ENCODE measurements at places on chromosomes 6 and 20.

- peak; percentile 17 for DNase-seq
Observed at GRCh38 chr6:161418463-161418945, 144.6 kb upstream of the AGPAT4 start.

GRCh38 chr20:3577366-3577765 is 85.8 kb downstream of the GFRA4 start:
- DNase-seq, result no peak

- no peak for DNase-seq
Observed at GRCh38 chr6:133179481-133179880, 61.7 kb upstream of the EYA4 start.

- DNase-seq, result no peak
Observed at GRCh38 chr6:168905451-168906090, 348.1 kb downstream of the THBS2 start.

- DNase-seq, result no peak
Observed at GRCh38 chr6:42889815-42890214, 10.4 kb downstream of the RPL7L1 start.

GRCh38 chr6:106117579-106117978 is 31.4 kb downstream of the PRDM1 start:
- no peak for DNase-seq

DNA sequence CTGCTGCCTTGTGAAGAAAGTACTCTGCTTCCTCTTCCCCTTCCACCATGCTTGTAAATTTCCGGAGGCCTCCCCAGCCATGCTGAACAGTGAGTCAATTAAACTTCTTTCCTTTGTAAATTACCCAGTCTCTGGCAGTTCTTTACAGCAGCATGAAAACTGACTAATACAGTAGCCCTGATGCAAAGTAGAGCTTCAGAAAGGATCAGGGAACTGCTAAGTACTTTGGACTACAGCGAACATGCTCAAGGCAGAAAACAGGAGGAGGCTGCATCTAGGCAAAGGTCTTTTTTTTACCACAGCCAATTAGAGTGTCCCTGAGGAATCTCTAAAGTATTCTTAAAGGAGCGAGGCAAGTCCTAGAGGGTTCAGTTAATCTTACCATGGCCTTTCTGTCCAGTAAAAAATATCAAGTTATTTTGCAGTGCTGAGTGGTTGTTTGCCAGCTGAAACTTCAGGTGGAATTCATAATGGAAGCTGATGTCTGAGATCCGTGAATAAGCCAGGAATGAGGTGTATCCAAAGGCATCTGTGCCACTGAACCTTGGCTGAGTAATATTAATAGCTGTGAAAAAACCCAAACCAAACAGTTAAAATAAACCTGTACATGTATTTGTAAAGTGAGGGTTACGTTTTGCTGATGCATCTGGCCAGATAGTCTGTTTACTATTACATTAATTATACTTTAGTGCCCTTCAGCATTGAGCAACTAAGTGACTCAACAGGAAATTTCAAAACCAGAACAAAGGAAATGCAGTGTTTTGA is 170.4 kb downstream of the PHF3 start:
- no peak for DNase-seq

- DNase-seq, result no peak
Observed at GRCh38 chr20:14489544-14489943, 152.1 kb upstream of the FLRT3 start.

DNA sequence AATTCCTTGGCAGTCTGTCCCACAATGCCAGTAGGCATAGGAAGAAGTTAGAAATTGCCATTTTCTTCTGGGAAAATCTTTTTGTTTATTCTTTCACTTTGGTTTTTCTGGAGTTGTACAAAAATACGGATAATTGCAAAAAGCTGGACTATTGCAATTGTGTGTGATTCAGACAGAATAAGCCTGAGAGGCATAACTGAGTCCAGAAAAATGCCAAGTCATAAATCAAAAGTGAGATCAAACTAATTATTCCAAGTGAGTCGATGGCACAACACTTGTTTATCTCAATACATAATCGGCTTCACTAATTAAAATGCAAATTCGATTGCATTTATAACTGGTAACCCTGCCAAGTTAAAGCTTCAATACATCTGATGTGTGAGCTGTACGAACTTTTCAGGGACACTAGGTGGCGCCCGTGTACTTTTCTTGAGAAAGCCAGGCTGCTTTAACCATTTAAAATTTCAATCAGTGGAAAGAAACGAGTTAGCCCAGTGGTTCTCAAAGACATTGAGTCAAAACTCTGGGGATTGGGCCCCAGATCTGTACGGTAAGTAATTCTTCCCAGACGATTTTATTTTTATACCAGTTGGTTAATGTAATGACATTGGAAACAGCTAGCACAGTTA is 102.6 kb downstream of the LAMP5 start:
- peak; percentile 51 for DNase-seq

- DNase-seq, result no peak
Observed at GRCh38 chr6:126118058-126118755, 131.9 kb downstream of the TRMT11 start.

- peak; percentile 34 for DNase-seq
Observed at GRCh38 chr20:3071610-3072529, at the start of gene OXT. OXT (plus strand) TSS chr20:3071620; CDS start chr20:3071656, 36 bp downstream.

Measured in stimulated activated effector memory CD8-positive, alpha-beta T cell treated with anti-CD3 and anti-CD28 coated beads, Interleukin-12 subunit alpha, Interleukin-12 subunit beta, amount 100 ng/mL, for 72 hours (primary cell).